CD4-positive, alpha-beta T cell (primary cell): ENCODE measurements at places on chromosomes 3 and 15. TPM values are rescaled to one million over a fixed set of nuclear protein-coding genes. Genes with fewer than 3 reads are reported as not detected.

Gene RPSA
- 1,930 TPM for total RNA-seq

Gene XIRP1
- total RNA-seq, result not detected

Gene LMCD1
- 0.55 TPM for total RNA-seq

Gene UROC1
- total RNA-seq, result not detected

Gene RHOA
- total RNA-seq, result 271 TPM

Gene C2CD4A
- total RNA-seq, result 0.19 TPM

Gene CHRFAM7A
- total RNA-seq, result not detected

Gene VWA5B2
- total RNA-seq, result not detected

DNA sequence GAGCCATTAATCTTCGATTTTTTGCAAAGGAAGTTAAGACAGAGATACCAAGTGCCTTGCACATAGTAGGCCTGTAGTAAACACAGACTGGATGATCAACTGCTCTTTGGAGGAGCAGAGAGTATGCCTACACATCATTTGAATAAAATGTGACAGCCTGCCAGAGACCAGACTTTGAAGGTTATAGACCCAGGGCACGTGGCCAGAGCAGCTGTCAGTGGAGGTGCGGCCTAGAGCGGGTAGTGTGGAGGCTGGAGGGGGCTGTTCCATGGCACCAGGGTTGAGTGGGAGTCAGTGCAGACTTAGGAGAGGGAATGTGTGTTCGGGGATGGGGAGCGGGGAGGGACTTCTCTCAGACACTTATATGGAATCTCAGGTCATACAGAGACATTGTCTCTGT, 80.8 kb downstream of the SMAD3 start:
- DNase-seq, result no peak

GRCh38 chr3:15539066-15539465, 17.6 kb upstream of the COLQ start:
- no peak for DNase-seq

- DNase-seq, result no peak
These were observed 322.5 kb upstream of the COL8A1 start for GRCh38 chr3:99315896-99316295.

DNA sequence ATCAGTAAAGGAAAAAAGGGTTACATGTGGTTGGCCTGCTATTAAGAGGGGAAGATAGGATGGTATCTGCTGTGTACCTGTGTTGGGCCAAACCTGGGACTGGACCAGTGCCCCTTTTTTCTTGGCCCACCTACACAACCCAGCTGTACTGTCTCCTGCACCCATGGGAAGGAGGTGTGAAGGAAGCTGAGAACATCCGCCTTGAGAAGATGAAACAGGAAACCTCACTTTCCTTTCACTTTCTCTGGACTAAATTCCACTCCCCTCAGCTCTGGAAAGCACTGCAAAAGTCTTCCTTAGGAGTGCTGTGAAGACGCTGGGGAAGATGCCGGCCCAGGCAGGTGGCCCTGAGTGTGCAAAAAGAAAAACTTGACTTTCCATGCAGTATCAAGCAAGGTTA, 37.6 kb downstream of the LRRN1 start:
- no peak for DNase-seq

- DNase-seq, result no peak
These were observed 160.5 kb upstream of the NR2E3 start for GRCh38 chr15:71649894-71650293.

DNA sequence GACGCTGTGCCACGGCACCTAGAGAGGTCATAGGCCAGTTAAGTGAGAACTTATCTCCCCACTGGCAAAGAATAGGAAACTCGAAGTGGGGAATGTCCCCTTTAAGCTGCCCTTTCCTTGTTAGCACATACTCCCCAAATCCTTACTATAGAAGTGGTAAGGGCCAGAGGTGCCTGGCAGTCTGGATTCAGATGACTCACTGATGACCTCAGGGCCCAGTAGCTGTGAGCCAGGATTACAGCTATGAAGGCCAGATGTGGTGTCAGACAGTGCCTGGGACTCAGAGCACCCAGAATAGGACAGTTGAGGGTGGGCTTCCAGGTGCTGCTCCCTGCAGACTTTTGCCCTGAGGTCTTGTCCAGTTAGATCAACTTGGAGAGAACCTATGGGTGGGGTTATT, 37.7 kb downstream of the PDIA5 start:
- DNase-seq, result no peak

DNA sequence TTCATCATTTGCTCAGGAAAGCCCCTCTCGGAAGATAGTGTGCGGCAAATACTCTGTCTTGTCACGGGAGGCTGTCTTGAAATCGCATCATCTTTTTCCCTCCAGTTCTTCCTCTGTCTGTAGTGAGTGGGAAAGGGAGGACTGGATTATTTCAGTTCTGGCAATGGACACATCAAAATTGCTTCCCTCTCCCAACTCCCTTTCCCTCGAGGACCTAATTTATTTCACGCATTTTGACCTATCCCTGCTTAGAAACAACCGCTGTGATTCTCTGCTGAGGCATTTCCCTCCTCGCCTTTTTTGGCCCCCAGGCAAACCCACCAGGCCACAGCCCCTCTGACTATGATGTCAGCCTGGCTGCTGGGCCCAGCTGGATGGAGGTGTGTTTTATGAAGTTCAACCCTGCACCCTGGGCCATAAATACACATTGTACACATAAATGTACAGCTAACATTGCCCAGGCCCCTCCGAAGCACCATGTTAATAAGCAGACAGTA, 138.7 kb upstream of the LRTM1 start:
- no peak for DNase-seq

- DNase-seq, result no peak
These were observed 10.8 kb downstream of the ZNF774 start for GRCh38 chr15:90362936-90363212.

DNA sequence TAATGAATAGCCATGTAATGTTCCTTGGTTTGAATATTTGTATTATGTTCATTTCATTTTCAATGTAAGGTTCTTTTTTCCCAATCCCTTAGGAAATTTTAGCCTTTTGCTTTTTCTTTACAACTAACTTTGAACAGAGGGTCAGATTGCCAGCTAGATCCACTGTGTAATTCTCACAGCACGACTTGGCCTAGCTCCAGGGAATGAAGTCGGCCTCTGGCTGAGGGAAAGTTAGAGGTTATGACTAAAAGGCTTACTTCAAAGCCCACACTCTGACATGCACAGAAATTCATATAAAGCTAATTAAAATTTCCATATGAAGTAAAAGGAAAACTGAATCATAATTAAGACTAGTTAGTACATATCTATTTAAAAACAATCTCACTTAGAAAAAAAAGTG, 38.7 kb downstream of the ROBO1 start:
- DNase-seq, result no peak

- DNase-seq, result no peak
These were observed 80.7 kb downstream of the SQOR start for GRCh38 chr15:45715528-45715927.

- DNase-seq, result no peak
These were observed 158.0 kb downstream of the CDIN1 start for GRCh38 chr15:36737430-36737891.

DNA sequence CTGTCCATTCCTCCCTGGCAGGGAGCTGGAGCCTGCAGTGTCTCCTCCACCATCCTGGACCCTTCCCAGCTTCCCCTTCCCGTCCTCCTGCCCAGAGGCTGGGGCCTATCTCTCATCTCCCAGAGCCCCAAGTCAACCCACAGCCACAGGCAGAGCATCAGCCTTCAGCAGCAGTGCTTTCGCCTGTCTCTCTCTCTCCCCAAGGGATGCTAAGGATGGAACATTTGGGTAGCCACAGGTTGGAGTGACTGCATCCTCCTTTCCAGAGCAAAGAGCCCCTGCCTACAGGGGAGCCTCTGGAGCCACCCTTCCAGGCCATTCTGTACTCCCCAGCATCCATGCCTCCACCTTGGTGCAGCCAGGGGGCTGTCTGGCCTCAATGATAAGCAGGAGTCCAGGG, 4.2 kb downstream of the PLCB2 start:
- no peak for DNase-seq

GRCh38 chr3:80051602-80051962, 283.8 kb upstream of the ROBO1 start:
- DNase-seq, result no peak

DNA sequence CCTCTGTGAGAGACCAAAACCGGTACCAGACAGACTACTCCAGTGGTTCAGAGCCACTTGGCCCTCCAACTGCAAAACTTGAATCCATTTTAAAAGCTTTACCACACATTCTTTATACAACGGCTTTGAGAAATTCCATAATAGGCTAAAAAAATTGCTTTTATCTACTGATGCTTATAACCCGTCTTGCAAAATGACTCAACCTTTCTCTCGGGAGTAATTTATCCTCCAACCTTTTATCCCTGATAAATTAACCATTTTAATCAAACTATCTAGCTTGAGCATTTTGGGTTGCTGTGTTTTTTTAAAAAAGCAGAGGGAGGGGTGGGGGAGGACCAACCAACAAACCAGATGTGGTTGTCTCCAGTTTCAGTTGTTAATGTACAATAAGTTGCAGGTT, 275.7 kb upstream of the LRTM1 start:
- DNase-seq, result no peak

- no peak for DNase-seq
These were observed 384.2 kb downstream of the CGGBP1 start for GRCh38 chr3:87674397-87675161.

- no peak for DNase-seq
These were observed 1.8 kb upstream of the LARP6 start for GRCh38 chr15:70855764-70856163.

GRCh38 chr15:37394402-37395099, 294.2 kb upstream of the MEIS2 start:
- no peak for DNase-seq

GRCh38 chr3:67678665-67679064, 24.3 kb upstream of the SUCLG2 start:
- no peak for DNase-seq

DNA sequence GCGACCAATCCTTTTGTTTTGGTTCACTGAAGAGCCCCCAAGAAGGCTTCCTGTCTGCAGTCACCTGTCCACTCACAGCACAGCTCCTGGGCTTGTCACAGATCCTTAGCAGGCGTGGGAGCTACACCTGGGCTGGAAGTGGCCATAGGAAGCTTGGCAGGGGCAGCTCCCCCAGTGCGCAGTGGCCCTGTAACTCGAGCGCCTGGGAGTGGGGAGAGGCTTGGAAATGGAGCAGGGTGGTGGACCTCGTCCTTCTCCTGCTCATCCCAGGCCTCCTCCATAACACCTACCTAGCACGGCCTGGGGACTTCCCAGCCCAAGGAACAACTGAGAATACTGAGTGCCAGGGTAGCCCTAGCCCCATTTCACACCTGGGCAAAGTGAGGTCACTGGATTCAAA, 19.3 kb upstream of the TGM5 start:
- no peak for DNase-seq

- no peak for DNase-seq
These were observed 42.9 kb downstream of the ADCY5 start for GRCh38 chr3:123405936-123406510.

- no peak for DNase-seq
These were observed 206.3 kb upstream of the CHRNA7 start for GRCh38 chr15:31824024-31824423.

DNA sequence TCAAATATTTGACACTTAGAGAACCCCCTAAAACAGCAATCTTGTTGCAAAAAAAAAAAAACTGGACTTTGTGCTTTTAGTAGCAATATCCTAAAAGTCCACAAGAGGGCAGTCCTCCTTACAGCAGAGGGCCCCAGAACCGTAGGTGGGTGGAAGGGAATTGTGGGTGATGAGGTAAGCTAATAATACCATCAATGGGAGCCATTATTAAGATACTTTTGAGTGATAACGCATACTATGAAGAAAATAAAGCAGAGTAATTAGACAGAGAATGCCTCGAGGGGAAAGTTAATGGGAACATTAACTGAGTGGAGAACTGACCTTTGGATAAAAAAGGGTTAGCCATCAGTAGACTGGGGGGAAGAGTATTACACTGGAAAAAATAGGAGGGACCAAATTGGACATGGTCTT, 229.9 kb downstream of the THRB start:
- DNase-seq, result no peak

GRCh38 chr15:99135194-99135593, 30.3 kb downstream of the SYNM start:
- no peak for DNase-seq

DNA sequence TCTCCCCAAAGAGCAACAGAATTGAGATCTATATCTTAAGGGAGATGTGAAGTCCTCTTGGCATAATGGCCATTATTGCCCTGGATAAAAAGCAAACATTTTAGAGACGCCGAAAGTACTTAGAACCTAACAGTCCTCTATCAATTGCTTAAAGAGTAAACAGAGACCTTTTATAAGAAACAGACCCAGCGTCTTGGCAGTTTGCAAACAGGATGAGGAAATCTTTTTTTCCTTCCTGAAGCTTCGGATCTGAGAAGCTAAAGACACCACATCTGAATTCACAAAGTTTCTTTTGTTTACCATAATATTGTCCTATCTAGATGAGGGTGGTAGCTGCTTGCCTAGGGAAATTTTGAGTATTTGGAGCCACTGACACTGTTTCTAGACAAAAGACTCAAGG, 59.9 kb upstream of the LIMD1 start:
- no peak for DNase-seq

GRCh38 chr3:113232342-113232741, 21.0 kb downstream of the BOC start:
- no peak for DNase-seq

GRCh38 chr3:124780356-124780755, 50.1 kb downstream of the UMPS start:
- DNase-seq, result no peak

DNA sequence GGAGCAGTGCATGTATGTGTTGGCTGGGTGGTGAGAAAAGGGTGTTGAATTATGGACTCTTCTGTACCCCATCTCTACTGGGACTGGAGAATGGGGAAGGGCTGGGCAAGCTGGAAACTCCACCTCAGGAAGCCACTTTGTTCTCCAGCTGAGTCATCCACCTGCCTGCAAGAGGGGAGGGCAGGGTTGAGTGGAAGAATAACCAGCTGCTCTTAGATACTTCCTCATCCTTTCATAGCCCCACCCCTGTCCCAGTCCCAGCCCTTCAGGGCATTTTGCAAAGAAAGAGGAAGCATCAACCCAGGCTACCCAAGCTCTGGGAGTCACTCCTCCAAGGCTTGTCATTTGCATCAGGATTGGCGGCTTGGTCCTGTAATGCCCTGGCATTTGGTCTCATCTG, 33.1 kb downstream of the RAB11A start:
- peak; percentile 23 for DNase-seq

GRCh38 chr3:3771094-3771493, 28.1 kb upstream of the LRRN1 start:
- DNase-seq, result no peak
